Eye (tissue), 1 donor: ENCODE measurements at places on chromosomes 13 and 19.

DNA sequence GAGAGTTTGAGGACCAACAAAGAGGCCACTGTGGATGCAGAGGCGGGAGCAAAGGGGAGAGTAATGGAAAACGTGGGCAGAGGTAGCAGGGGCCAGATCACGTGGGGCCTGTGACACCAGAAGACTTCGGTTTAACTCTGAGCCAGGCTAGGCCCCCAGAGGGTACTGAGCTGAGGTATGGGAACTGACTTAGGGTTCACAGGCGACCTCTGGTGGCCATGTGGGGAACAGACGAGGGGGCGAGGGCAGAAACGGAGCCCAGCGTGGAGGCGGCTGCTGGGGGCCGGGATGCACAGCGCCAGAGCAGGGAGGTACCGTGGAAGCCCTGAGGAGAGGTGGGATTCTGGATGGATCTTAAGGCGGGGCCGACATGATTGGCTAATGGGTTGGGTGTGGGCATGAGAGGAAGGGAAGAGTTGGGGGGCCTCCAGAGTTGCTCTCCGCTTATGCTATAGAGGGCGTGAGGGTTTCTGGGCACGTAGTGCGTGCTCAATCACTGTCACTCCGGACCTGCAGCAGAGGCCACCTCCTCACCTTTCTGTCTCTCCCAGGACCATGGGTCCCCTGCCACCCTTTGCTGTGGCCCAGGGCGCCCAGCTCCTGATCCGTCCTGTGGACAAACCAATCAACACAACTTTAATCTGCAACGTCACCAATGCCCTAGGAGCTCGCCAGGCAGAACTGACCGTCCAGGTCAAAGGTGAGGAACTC, 13.7 kb downstream of the PVR start:
- peak; percentile 84 for DNase-seq

DNA sequence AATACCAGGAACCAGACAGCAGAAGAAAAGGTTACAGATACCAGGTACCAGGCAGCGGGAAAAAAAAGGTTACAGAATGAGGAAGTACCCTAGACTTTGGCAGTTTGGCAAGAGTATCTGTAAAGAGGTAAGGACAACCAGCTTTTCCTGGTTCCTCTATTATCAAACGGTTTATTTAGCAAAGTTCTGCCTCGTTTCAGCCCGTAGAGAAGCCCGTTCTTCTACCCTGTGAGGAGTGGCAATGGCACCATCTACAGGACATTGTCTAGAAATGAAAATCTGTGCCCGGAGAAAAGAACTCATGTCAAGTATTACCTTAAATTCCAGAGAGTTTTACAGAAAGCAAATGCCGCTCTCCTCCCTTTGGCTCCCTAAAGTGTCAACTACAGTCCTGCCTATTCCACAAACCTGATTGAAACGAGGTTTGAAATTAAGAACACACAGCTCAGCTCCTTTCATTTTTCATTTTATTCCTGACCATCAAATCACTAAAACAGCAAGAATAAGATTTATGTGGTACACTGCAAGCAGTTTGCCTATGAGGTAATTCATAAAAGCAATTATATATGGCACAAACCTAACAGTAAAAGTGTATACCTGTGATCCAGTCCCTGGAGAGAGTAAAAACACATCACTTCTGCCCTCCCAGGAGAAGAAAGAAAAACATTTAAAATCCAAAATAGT, 226.3 kb downstream of the SLC7A1 start:
- peak; percentile 79 for DNase-seq

- no peak for DNase-seq
Observed at GRCh38 chr13:24116131-24116530, 44.4 kb upstream of the SPATA13 start.

GRCh38 chr13:107650081-107650701, 565.1 kb downstream of the LIG4 start:
- DNase-seq = peak; percentile 74

DNA sequence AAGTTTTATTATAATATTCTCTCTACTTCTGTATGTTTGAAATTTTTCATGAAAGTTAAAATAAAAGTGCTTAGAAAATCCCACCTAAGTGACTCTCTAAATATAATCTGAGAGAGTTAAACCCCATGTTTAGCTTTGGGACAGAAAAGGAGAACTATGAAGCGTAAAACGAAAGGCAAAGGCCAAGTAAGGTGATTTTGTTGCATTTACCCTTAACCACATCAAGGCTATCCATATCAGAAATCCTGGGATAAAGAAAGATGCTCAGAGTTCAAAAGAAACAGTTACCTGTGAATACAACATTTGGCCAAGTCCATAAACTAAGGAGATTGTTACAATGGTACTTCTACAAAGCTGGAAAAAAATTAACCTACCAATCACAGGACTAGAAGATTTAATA, 31.3 kb downstream of the UBL3 start:
- DNase-seq = no peak

GRCh38 chr19:45938733-45939319, 24.2 kb upstream of the NANOS2 start:
- no peak for DNase-seq

- no peak for DNase-seq
Observed at GRCh38 chr19:18521692-18522123, at the start of gene ELL. Gene ELL, minus strand, starts transcription at chr19:18522070. Its CDS starts 15 bp downstream, at chr19:18522055.

DNA sequence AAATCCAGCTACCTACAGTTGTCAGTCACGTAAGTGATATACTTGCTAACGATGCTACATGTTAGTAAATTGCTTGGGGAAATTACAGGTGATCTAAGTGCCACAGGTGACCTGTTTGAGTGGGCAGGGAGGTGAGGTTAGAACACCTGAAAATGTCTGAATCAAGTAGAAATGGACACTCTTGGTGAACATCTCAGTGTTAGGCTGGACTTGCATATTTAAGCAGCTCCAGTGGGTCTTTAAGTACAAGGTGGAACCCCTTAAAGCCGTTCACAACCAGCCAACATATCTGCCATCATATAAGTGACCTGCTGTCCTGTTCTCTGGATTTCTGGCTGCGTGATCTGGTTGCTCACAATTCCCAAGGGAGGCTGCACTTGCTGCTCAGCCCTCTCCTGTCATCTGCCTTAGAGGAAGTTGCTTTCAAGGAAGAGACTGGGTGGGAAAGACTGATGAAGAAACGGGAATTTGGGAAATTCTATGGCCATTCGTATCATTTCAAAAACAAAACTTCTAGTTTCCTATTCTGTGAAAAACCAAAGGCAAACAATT, 244.0 kb downstream of the DCLK1 start:
- no peak for DNase-seq

GRCh38 chr19:42652021-42652420, 57.3 kb upstream of the CEACAM8 start:
- DNase-seq = no peak

DNA sequence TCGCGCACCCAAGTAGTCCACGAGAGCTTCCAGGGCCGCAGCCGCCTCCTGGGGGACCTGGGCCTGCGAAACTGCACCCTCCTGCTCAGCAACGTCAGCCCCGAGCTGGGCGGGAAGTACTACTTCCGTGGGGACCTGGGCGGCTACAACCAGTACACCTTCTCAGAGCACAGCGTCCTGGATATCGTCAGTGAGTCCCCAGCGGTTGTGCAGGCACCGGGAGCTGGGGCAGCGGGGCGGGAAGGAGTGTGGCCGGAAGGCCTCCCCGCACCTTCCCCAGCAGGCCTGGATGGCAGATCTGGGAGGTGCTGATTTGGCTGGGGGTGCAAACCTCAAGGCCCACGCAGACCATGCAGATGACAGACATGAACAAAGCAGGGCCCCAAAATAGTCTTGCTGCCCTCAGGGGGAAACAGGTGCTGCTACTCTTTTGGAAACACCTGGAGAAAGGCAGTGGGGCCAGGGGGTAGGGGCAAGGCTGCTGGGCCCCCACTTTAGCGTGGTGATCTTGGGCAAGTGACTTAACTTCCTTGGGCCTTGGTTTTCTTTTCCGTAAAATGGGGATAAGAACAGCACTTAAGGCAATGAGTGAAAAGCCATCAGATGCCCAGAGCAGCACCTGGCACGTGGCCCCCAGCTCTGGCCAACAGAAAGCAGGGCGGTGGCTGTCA, 4.0 kb downstream of the MAG start:
- no peak for DNase-seq
